Activated CD4-positive, alpha-beta T cell treated with anti-CD3 and anti-CD28 coated beads for 36 hours (primary cell): ENCODE measurements at places on chromosomes 11 and 22.

GRCh38 chr11:69101115-69101791, 52.5 kb downstream of the TPCN2 start:
- DNase-seq: peak; percentile 85

- DNase-seq: peak; percentile 6
Measured at GRCh38 chr22:28600546-28601143, 79.0 kb downstream of the TTC28 start.

DNA sequence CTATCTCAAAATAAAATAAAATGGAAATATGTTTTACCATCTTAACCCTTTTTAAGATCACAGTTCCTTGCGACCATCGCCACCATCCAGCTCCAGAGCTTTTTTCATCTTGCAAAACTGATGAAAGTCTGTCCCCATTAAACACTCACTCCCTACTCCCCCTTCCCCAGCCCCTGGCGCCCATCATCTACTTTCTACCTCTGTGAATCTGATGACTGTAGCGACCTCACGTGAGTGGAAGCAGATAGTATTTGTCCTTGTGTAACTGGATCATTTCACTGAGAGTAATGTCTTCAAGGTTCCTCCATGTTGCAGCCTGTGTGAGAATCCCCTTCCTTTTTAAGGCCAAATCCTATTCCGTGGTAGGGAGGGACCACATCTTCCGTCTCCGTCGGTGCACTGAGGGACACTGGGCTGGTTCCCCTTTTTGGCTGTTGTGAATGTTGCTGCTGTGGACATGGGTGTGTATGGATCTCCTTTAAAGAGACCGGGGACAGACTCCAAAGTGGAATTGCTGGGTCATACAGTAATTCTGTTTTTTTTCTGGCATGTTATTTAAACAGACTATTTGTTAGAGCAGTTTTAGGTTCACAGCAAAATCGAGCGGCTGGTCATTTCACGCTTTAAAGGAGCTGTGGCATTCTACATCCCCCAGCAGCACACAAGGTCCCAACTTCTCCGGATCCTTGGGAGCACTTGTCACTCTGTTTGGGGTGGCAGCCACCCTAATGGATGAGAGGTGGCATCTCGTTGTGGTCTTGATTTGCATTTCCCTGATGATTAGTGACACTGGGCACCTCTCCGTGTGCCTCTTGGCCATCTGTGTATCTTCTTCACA, 120.0 kb downstream of the KCNQ1 start:
- no peak for DNase-seq

GRCh38 chr11:93784935-93785360, 866 bp downstream of the MED17 start:
- peak; percentile 59 for DNase-seq

GRCh38 chr11:35618497-35619115, 346 bp downstream of the FJX1 start:
- DNase-seq: peak; percentile 58

DNA sequence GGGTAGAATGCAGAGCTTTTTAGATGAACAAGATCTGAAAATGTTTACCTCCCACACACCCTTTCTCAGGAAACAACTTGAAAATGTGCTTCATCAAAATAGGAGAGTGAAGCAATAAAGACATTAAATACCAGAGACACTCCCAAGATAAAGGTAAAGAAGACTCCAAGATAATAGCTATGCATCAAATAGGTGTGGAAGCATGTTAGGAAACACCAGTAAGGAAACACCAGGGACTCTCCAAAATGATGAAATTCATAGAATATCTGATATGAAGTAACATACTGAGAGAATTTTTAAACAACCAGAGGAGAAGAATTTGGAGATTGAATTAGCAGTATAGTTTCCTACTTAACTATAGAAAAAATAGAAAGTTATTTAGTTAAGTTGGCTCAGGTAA, 57.0 kb downstream of the OR10A6 start:
- DNase-seq: no peak

GRCh38 chr11:124069429-124070401, 28.6 kb upstream of the OR10G7 start:
- peak; percentile 78 for DNase-seq

GRCh38 chr11:77080643-77081210, 14.0 kb downstream of the CAPN5 start:
- peak; percentile 3 for DNase-seq

DNA sequence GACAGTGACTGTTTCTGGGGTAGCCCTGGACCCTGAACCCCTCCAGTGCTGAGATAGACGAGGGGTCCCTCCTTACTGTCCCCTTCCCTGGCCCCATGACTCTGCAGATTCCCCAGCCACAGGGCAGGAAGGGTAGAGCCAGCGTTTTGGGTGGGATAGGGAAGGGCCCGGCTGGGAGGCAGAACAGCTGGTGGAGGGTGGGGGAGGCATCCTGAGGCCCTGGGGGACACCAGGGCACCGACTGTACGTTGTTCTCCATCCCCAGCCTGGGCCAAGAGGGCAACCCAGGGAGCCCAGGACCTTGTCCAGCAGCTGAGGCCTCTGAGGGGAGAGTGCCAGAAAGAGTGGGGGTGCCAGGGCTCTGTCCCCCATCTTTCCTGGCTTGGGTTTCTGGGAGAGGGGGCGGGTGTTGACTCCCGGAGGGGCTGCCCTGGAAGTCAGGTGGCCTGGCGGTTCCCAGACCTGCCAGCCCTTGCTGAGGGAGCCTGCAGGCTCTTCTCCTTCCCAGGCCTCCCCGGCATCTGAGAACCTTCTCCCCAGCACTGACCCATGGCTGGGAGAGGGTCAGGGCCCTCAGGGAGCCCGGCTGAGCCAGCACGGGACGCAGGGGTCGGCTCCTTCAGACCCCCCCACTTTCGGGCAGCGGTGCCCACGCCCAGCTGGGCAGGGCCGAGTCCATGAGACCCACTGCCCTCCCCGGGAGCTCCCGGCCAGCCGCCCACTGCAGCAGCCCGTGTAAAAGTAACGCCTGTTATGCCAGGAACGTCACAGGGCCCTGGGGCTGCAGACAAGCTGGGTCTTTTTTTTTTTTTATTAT, 30.3 kb downstream of the IGF2 start:
- no peak for DNase-seq

DNA sequence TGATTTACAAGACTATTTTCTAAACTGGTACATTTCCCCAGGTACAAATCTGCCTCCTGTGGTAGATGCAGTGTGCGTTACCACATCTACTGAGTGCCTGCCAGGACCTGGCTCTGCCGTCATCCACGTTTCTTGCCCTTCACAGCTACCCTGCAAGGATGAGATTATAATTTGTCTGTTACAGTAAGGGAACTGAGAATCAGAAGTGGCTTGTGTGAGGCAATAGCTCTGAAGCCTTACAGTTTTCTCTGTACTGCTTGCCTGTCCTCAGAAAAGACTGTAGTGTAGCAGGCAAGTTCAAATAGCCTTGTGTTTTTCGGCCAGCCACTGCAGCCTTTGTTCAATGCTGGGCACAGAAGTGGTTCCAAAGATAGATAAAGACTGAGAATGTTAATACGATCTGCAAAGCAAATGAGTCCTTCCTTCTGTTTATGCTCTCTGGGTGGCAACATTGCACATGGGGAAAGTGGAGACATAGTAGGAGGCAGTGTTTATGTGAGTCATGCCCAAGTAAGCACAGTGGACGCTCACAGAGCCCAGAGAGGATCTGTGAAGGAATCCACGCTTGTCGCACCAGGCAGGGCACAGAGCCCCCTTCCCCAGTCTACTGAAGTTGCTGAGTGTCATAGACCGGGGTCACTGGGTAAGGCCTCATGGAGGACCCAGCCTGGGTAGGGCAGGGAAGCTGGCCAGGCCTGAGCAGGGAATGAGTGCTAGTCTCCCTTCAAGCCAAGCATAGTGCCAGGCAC, 49.1 kb downstream of the MICAL2 start:
- no peak for DNase-seq

DNA sequence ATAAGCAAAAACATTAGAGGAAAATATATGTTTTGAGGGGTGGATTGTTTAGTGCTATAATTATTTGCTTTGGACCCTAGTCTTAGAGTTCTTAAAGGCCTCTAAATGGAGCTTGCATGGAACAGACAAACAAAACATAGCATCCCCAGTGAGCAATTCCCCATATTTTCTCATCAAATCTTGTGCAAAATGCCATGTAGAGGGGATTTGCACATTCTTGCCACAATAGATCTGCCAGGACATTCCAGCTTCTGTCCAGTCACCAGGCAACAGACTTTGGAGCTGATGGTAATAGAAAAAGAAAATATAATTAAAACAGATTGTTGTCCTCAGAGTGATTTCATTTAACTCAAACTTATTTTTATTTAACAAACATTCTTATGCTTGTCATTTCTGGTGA, 360.3 kb upstream of the PDGFD start:
- DNase-seq: no peak

- DNase-seq: no peak
Measured at GRCh38 chr11:34745195-34745594, 124.3 kb downstream of the EHF start.

DNA sequence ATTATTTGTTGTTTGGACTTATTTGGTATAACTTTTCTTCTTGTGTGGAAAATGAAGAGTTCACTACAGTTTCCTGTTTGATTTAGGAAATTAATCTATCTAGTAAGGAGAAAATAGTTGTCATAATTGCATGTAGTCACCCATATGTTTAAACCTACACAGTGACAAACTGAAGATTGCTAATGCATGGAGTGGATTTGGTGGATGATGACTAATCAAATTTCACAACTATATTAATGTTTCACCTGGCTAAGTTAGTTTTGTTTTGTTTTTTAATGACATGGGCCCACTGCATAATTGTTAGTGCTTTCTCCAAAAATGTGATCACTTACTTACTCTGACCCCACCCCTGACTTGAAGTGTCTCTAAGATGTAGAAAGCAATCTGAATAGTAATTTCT, 170.6 kb downstream of the DYNC2H1 start:
- no peak for DNase-seq

- DNase-seq: no peak
Measured at GRCh38 chr11:120052196-120052775, 85.6 kb downstream of the TRIM29 start.

GRCh38 chr11:66388780-66389386, 17.3 kb upstream of the SLC29A2 start:
- peak; percentile 87 for DNase-seq

DNA sequence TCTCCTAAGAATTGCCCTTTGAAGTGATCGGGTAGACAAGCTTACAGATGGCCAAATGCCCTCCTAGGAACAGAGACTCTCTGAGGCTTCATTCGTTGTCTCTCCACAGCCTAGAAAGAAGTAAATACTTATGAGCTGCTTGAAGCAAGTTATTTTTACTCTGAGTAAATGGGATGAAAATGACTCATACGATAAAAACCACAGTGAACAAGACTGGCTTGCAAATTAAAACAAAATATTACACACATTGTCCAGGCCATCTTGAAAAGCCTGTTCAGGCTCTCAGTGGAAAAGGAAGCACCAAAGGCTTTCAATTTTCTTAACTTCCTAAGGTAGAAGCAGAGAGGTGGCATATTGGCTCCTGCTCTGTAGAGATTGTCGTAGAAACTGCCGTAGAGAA, 294.2 kb downstream of the NELL1 start:
- no peak for DNase-seq

DNA sequence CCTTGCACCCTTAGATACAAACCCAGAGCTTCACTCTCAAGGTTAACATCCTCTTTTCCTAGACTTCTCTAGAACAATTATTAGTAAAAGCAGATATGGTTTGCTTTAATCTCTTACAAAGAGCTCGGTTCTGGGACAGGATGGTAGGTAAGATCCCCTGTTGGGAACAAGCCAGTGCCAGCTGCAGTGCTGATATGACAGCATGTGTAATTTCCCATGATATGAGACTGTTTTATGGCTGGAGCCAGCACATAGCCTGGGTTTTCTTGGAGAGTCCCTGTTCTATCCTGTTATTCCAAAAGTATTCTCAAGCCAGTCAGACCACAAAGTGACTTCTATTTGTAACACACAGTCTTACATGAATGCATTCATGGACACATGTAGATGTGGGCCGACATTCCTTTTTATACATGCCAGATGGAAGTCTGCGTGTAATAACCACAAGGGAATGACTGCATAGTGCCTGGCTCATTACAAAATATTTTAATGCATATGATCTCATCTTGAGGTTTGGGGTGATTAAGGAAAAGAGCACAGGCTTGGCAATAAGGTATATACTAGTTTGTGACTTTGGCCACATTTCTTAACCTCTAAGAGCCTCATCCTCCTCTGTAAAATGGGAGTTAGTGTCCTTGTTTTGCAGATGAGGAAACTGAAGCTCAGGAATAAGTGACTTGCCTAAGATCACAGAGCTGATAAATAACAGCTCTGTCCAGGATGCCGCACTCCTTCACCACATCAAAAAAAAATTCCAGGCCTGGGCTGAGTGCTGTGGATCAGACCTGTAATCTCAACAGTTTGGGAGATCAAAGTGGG, 21.8 kb downstream of the CLMP start:
- DNase-seq: no peak

DNA sequence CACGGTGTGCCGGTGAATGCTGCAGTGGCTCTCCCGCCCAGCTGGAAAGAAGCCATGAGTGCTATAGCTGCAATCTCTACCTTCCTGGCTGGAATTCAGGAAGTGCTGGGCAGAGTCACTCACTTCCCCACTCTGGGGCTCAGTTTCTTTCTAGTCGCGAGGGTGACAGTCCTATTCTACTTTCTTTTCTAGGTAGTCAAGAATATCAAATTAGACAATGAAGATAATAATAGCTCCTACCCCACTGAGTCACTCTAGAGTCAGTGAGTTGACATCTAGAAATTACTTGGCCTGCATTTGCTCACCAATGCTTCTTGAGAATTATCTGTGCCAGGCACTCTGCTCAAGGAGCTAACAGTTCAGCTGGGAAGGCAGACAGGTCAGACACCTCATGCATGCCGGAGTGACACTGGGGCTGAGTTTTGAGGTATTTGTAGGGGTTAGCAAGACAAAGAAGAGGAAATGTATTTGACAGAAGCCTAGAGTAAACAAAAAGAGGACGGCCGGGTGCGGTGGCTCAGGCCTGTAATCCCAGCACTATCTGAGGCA, 3.2 kb downstream of the CENPM start:
- peak; percentile 56 for DNase-seq

DNA sequence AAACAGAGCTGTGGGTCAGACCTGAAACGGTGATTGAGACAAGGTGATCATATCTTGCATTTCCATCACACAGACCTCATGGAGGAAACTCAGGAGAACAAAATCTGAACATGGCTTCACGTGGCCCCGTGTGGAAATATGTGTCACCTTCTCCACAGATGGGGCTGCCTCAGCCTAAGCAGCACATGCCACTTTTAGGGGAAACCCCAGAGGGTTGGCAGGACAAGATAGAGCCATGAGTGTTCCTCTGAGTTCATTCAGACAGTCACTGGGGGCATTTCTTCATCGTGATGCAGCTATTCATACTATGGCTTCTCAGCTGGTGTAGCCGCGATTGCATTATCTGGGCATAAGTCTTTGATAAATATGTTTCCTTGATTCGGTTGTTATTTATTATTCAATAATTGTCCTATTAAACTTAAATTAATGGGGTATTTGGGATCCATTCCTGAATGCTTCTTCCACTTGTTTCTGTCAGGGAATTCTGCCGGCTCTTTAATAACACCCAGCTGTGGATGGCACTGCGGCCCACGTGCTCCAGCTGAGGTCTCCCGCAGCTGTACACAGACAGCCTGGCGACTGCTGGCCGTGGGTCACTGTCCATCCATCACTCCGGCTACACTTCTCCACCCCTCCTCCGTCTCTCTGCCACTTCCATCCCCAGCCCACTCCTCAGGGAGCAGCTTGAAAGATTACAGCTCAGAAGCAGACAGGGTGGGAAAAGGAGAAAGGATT, 485.1 kb downstream of the OPCML start:
- DNase-seq: no peak

GRCh38 chr11:33753304-33753967, 17.2 kb upstream of the CD59 start:
- no peak for DNase-seq

GRCh38 chr11:102812188-102812587, 14.2 kb upstream of the MMP1 start:
- DNase-seq: no peak
